Keratinocyte (primary cell): ENCODE measurements at places on chromosomes 11 and 22.

DNA sequence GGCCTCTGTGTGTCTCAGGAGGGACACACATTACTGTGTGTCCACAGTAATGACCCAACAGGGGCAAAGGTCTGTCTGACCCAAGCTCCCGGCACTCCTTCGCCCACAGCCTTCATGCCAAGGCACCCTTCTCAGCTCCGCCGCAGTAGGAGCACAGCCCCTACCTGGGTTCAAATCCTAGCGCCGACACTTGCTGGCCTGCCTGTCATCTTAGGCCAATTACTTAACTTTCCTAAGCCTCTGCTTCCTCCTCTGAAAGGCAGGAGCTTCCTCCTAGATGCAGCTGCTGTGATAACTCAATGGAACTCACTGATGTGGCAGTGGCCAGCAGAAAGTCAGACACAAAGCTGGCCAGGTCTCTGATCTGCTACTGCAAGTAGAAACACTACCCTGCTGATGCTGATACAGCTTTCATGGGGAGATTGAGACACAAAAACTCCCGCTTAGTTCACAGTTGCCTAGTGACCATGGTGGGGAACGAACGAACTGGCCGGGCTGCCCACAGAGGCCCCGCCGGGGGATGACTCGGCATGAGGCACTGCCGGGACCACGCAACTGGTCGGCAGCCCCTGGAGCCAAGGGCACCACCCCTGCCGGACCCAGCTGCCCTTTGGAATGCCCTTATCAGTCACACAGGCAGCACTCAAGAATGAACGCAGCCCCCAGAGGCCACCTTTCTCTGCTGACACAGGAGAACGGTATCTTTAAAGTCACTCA is 8.1 kb downstream of the EHD1 start:
- no peak for DNase-seq

GRCh38 chr11:120562806-120563425 is 51.4 kb downstream of the GRIK4 start:
- DNase-seq, result no peak

- no peak for DNase-seq
These were observed 118.0 kb downstream of the SIK3 start for GRCh38 chr11:116980136-116980793.

DNA sequence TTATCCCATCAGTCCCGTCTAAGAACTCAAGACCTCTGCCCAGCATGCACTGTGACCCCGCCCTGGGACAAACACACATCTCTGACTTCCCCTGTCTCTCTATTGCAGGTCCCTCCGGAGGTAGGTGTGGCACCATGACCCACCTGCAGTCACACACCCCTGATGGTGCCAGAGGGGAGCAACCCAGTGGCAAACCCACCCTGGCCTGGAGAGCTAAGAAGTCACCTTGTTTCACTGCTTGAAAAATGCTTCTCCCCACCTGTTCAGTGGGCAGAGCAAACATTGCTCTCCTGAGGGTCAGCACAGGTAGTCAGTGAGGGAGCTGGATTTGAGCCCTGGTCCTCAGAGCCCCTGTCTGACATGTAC is 23.9 kb downstream of the CAPN1 start:
- DNase-seq, result no peak

DNA sequence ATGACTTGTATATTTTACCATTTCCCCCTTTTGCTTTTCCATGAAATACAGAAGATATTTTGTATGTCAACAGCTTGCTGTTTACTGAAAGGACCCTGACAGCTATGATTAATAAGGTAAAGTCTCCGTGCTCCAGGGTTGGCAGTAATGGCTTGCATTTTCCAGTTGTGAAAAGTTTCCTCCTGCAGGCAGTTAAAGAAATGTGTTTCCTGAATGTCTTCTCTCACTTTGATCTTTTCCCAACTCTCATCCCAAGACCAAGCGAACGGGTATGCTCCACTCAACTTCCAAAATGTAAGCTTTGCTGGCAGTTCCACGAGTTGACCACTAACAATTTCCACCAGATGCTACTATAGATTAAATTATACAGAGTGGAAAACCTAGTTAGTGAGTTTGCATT is 8.9 kb downstream of the FIBIN start:
- DNase-seq, result no peak
